ENCODE measurements at places on chromosomes 12 and 14. TPM values are rescaled to one million over a fixed set of nuclear protein-coding genes. Genes with fewer than 3 reads are reported as not detected.

Gene C12orf43
- total RNA-seq = 25.4 TPM

Gene ANKRD33
- not detected for total RNA-seq

Gene TRIM9
- 8.7 TPM for total RNA-seq

Gene GNB3
- not detected for total RNA-seq

Gene NRL
- total RNA-seq = 2.5 TPM

Gene ASPG
- 1.3 TPM for total RNA-seq

Gene KRT7
- not detected for total RNA-seq

Gene MRPS35
- 95.4 TPM for total RNA-seq

Gene FIGNL2
- 0.24 TPM for total RNA-seq

Gene KLRD1
- total RNA-seq = not detected
